ENCODE measurements at places on chromosomes 13 and 19.

- DNase-seq = no peak
These were observed 5.2 kb downstream of the LGALS13 start for GRCh38 chr19:39607561-39607960.

DNA sequence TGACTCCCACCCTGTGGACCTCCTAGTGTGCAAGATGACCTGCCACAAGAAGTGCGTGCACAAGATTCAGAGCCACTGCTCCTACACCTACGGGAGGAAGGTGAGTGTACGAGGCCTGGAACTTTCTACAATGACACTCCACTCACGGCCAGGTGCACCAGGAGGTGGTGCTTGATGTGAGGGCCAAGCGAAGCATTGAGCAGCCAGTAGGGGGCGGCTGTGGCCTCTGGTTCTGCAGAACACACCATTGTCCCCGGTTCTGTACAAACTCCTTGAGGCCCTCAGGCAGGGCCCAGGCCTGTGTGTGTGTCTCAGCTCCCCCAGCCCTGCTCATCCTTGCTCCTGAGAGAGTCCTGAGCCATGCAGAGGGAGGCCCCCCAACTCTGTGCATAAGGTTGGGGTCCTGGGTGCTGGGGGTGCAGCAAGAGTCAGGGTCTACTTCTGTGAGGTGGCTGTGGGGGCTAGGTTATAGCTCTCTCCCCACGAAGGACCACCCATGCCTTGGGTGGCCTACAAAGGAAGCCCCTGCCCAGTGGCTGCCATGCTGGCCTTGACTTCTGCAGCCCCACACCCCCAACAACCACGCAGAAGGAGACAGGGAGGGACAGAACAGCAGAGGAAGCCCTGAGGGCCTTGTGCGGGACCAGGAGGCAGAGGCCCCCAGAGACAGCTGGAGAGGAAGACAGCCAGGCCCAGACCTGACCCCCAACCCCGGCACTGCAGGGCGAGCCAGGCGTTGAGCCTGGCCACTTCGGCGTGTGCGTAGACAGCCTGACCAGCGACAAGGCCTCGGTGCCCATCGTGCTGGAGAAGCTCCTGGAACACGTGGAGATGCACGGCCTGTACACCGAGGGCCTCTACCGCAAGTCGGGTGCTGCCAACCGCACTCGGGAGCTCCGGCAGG lies 9.7 kb upstream of the USE1 start:
- peak; percentile 80 for DNase-seq

DNA sequence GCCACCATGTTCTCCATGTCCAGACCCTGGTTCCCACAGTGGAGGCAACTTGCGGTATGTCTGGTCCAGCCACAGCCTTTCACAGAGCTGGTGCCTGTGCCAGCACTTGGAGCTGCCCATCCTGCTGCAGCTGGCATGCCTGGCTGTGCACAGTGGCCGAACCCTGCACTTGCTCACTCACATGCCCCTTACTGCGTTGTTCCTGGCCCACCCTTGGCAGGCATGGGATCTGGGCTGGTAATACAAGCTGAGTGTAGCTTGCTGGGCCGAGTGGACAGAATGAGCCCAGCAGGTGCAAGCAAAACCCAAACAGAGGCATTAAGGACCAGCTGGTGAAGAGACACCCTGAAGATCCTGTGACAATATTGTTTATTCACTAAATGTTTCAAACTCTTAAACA lies 583.9 kb upstream of the SLITRK6 start:
- no peak for DNase-seq

- no peak for DNase-seq
These were observed 1525.6 kb upstream of the PRR20A start for GRCh38 chr13:55615081-55615480.

DNA sequence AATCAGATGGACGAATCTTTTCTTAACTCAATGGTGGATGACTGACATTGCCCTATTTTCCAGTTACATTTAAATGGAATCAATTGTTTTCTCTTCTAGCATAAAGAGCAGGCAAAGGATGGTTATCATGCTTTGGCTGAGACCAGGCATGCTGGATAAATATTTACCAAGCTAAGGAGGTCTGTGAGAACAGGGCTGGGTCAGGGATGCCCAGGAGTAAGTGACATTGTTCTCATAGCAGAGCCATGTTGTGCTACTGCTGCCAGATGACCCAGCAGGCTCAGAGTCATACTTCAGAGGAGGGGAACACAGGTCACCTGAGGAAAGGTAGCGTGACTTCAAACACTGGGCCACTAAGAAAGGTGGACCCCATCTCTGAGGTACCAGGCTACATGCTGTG lies 116.0 kb upstream of the RNF113B start:
- DNase-seq = no peak

DNA sequence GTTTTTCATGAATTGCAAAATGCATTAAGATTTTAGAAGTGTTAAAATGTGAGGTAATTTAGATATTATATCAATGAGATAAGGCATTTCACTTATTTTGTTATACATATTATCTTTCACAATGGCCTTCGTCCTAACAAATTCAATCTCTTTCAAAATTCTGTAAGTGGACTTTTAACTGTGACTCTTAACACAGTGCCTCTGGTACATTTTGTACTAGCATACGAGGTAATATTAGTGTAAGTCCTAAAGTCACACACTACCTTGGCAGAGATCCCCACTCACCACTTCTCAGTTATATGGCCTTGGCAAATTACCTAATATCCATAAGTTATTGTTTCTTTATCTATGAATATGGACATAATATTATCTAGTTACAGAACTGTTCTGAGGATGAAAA lies 101.3 kb upstream of the SLITRK6 start:
- no peak for DNase-seq

DNA sequence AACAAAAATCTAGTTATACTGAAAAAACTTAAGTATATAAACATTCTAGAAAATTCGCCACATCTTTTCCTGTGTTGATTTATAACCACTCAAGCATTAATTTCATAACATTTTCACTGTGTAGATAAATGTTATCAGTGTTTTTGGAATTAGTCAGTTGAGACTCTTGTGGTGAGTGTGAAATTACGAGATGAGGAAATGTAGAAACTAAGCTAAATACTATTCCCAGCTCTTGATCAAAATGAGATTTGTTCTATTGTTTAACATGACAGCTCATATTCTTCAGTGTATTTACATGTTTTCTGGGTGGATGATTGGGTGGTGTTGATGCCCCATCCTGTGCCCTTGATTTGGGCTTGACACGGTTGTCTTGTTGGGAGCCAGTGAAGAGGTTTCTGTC lies 406.8 kb downstream of the DACH1 start:
- no peak for DNase-seq

DNA sequence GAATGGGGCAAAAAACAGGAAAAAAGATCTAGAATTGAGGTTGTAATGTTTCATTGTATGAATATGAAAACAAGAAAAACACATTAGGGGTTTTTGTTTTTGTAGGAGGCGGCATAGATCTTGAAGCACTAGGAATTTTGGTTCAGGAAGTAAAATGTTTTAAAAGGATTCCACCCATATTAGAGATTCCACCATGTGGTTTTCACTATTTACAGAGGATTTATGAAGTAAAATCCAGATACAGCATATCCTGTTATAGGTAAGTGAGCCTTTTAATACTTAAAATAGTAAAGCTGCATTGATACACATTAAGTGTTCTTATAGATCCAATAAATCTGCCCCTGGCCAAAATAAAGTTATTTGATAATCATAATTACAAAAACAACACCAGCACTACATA lies 61.4 kb downstream of the MICU2 start:
- no peak for DNase-seq

- DNase-seq = no peak
These were observed 1.4 kb downstream of the SPRY2 start for GRCh38 chr13:80339563-80339911.

DNA sequence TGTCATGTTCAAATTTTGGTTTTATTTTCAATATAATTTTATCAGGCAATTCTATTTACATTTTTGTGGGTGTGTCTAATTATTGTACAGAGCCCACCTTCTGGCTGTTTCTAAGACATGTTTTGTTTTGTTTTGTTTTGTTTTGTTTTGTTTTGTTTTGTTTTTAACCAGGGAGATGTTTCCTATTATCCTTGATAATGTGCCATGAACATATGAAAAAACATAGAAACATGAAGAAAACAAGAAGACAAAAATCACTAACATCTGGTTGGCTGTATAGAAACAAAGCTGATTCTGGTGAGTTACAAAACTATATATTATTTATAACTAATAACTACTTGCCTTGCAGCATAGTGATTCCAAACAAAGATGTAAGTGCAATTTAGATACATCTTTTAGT lies 128.1 kb upstream of the TRPC4 start:
- DNase-seq = no peak

DNA sequence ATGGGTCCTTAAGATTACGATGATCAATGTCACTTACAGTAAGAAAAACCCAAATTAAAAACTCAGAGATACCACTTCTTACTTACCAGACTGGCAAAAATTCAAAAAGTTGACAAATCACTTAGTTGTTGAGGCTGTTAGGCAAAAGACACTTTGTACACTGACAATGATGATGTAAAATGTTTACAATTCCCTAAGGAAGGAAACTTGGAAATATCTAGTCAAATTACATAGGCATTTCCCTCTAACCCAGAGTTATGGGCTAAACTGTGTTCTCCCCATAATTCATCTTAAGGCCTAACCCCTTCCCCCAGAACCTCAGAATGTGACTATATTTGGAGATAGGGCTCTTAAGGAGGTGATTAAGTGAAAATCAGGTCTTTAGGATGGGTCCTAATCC lies 12.0 kb downstream of the TGDS start:
- DNase-seq = no peak

- no peak for DNase-seq
These were observed 11.3 kb downstream of the ZNF43 start for GRCh38 chr19:21824679-21825078.

- DNase-seq = peak; percentile 35
These were observed 18.0 kb downstream of the SLC5A5 start for GRCh38 chr19:17889609-17890214.

DNA sequence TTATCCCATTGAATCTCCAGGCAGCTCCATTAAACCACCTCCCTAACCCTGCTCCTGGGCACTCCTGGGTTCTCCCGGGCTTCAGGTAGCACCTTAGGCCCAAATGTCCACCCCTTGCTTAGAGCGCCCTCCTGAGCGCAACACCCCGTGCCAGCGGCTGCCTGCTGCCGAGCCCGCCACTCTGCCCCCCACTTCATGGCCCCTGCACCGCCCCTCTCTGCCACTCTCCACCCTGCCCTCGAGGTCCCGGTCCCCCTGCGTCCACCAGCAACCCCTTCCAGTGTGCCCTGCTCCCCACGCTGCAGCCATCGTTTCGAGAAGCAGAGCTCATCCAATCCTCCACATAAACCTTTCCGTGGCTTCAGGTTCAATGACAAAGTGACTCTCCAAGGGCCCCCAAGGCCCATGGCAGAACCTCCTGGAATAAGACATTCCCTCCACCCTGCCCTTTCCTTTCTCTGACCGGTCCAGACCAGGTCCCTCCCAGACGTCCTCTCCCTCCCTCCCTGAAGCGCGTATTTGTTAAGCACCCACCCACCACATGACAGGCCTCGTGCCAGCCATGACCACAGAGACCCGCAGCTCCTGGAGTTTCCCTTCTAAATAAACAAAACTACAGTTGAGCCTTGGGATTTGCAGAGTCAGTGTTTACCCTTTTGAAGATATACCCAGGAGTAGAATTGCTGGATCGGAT lies 66.6 kb downstream of the ARHGEF18 start:
- no peak for DNase-seq

GRCh38 chr19:48353677-48354076 lies 10.1 kb downstream of the TMEM143 start:
- peak; percentile 0 for DNase-seq

DNA sequence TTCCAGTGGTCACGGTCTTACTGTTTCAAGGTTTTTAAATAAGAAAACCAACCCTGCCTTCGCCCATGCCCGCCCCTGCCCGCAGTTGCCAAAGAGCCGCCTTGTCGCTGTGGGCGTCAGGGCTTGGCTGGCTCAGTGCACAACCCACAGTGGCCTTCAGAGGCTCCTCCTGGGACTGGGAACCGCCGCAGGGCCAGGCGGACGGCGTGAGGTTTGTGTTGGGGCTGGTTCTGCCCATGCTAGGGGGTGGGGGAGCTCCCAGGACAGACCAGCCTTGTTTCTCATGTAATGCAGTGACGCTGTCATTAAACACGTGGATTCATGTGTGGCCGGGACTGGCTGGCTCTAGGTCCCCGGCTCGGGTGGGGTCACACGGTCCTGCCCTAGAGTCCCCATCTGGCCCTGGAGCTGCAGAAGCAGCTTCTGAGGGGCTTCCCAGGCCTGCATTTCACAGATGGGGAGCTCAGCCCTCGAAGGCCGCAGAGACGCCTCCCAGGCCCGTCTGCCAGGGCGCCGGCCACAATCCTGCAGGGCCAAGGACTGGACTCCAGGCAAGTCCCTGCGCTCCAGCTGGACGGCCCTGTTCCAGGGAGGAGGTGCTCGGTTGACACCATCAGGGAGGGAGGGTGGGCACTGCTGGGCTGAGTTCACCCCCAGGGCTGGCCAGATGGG lies 2.4 kb upstream of the TEKTIP1 start:
- DNase-seq = no peak

Data from D341Med (cell line).